Glomerular endothelial cell (primary cell): ENCODE measurements at places on chromosomes 16 and 17.

- DNase-seq, result no peak
Measured at GRCh38 chr16:85621698-85622428, 8.7 kb downstream of the GSE1 start.

GRCh38 chr17:1571341-1571704 lies 8.7 kb upstream of the PITPNA start:
- DNase-seq, result no peak

GRCh38 chr17:9115214-9116191 lies 94.2 kb downstream of the NTN1 start:
- no peak for DNase-seq

DNA sequence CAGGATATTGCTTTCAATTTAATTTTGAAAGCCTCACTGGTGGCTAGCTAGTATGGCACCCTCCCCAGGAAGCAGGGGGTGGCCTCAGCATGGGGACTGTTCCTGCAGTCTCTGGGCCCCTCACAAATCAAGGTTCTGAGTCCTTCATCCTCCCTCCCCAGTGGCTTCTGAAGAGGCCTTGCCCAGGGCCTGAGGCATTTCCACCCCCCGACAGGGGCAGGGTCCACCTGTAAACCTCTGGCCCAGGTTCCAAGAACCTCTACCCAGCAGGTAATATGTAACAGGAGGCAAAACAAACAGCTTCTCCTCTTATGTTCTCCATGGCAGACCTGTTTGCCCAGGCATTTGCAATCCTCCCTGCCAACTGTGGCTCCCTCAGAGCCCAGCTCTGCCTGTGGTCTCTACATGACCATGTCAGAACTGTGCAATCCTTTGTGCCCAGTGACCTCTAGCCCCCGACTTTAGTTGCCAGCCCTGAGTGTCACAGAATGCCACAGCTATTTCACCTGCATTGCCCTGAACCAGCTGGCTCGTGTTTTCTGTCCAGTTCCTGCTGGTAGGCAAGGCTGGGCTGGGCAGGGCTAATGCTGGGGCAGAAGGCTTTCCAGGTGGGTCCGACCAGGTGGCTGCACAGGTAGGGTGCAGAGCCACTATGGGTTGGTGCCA lies 14.3 kb downstream of the ACSF2 start:
- no peak for DNase-seq

DNA sequence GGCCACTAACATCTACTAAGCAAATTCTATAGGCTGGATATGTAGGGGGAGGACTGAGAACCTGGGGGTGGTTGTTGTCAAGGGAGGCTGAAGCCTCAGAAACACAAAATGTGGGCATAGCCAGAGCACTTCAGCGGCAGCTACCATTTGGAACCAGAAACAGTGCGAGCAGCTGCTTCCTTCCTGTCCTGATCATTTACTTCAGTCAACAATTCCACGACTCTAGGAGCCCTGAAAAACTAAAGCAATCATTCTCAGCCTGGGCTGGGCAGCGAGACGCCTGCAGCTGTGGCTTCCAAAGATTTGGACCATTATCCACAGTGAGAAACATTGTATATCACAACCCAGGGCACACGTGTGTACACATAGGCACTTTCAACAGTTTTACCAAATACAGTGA lies 93.9 kb upstream of the WSCD1 start:
- no peak for DNase-seq

DNA sequence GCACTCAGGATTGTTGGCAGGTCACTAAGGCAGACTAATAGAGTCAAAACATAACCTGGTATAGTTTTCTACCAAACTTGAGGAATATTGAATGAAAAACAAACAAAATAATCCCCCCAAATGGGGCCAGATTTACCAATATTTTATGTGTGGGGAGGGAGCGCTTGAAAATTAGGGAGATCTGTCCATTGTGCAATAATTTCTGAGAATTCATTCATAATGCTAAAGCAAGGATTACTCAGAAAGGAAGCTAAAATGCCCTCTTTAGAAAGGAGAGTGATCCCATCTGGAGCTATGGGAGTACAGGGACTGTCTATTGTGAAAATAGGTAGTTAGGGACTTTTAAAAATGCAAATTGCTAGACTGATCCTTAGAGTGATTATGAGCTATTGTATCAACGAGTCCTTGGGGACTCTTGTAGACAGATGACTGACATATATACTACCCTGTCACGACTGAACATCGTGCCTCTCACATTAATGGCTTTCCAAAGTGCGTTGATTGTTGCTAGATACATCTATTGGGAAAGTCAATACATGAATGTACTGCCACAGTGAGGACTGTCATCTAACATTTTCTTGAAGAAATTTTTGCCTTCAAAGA lies 193.6 kb downstream of the AATF start:
- DNase-seq, result no peak

DNA sequence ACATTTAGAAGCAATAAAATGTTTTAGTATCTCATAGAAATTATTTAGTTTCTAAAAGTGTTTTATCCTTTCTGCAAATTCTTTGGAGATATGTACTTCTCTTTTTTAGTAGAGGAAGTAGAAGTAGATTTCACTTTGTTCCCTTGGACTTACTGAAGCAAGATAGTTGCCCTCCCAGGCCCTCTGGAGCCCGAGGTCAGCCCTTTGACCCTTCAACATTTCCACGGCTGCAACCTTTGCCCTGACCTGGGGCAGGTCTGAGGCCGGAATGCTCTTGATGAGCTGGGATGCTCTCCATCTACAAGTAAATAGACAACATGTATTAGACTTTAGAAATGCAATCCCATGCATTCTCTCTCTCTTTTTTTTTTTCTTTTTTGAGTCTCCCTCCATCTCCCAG lies 167.5 kb downstream of the CDK5R1 start:
- no peak for DNase-seq

- no peak for DNase-seq
Measured at GRCh38 chr17:70775679-70776078, 606.3 kb downstream of the KCNJ2 start.

- no peak for DNase-seq
Measured at GRCh38 chr16:53988136-53988535, 284.2 kb downstream of the FTO start.

GRCh38 chr17:64051153-64051552 lies 30.7 kb upstream of the ICAM2 start:
- DNase-seq, result no peak

- no peak for DNase-seq
Measured at GRCh38 chr16:57873218-57873617, 70.9 kb upstream of the KIFC3 start.

GRCh38 chr16:84578538-84579126 lies 39.2 kb downstream of the COTL1 start:
- no peak for DNase-seq

GRCh38 chr16:52099382-52099781 lies 447.6 kb downstream of the TOX3 start:
- DNase-seq, result no peak

- no peak for DNase-seq
Measured at GRCh38 chr17:73947966-73948355, 255.5 kb upstream of the RPL38 start.

GRCh38 chr16:11233727-11234376 lies 22.2 kb downstream of the SOCS1 start:
- no peak for DNase-seq

- no peak for DNase-seq
Measured at GRCh38 chr16:71916397-71916920, 21.1 kb downstream of the IST1 start.

DNA sequence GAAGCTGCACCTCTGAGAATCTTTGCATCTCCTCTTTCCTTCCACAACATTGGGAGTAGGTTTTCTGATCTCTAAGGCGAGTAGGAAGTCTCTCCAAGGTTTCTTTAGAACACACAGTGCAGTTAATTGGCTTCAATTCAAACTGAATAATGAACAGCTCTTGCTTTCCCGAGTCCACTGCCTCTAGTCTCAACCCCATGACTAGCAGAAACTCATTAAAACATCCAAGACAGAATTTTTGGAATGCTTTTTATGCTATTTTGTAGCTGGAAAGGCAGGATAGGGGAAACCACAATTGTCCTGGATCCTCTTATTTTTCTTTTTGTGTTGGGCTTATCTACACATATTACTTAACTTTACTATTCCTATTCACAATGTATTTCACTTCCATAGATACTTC lies 206.6 kb downstream of the CDH8 start:
- no peak for DNase-seq

GRCh38 chr17:74749279-74750038 lies 1.0 kb downstream of the NHERF1 start:
- DNase-seq, result no peak

- DNase-seq, result no peak
Measured at GRCh38 chr16:23278031-23278430, 24.1 kb upstream of the SCNN1B start.

DNA sequence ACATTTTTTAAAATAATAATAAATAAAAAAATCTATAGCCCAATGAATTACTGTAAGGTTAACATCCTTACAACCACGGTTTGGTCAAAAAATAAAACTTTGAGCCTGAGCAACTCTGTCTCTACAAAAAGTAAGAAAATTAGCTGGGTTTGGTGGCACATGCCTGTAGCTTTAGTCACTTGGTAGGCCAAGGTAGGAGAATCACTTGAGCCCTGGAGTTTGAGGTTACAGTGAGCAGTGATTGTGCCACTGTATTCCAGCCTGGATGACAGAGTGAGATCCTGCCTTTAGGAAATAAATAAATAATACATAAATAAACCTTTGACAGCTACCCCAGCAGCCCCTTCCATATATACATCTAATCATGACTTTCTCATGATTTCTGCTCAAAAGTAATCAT lies 26.9 kb upstream of the PHAF1 start:
- no peak for DNase-seq

DNA sequence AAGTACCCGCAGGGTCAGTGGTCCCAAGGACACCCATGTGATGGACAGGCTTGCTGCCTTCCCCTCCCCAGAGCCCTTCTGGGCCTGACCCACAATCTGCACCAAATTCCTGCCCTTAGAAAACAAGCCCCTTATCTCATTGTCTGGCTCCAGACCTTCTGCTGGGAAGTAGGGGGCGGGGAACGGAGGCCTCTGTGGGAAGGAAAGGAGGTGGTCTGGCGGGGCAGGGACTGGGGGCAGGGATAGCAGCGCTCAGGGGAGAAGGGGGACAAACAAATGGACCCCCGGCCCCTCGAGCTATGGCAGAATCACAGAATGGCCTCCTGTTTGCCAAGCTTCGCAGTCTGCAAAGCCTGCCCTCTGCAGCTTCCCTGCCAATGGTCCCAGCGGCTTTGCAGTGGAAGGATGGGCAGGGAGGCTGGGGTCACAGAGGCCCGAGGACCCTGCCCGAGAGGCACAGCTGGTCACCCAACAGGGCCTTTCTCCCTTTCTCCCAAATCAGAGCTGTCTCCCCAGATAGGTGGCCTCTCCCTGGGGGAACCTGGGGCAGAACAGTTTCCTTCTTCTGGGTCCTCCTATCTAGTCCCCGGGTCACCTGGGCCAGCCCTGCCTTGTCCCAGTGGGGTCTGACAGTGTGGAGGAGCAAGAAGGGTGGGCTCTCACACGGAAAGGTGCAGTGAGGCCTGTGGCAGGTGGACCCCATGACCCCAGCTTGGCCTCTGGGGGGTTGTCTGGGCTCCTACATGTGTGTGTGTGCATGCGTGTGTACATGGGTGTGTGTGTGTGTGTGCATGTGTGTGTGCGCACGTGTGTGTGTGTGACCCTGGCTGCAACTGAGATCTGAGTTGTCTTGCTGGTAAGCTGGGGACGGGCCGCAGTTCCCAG lies 25.5 kb downstream of the TMEM235 start:
- DNase-seq, result no peak

GRCh38 chr16:9603316-9603715 lies 511.9 kb downstream of the HAPSTR1 start:
- DNase-seq, result no peak
